ENCODE measurements at places on chromosomes 1 and 21.

DNA sequence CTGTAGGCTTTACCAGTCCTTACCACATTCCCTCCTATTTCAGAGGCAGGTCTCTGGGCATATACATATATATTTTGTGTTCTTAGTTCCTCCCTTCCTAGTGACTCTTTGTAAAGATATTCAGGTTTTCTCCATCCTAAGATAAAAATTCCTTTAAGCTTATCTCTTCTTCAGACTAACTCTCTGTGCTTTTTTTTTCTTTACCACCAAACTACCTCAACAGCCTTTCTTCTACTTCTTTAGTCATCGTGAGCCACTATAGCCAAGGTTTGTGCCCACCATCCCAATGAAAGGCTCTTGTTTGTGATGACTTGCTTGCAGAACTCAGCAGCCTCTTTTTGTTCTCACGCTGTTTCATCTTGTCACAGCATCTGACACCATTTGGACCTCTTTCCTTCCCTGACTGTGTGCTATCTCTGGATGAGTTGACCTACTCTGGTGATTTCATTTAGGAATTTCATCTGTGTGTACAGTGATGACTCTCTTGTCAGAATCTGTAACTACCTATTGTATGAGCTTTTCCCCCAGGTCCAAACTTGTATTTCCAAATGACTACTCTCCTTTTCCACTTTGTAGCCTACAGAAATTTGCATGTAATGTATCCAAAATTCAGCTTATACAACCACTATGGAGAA is 59.0 kb upstream of the MACF1 start:
- DNase-seq: no peak

- DNase-seq: no peak
Measured at GRCh38 chr1:5819391-5820025, 172.7 kb downstream of the NPHP4 start.

- peak; percentile 4 for DNase-seq
Measured at GRCh38 chr1:185595835-185596667, 138.1 kb upstream of the HMCN1 start.

- no peak for DNase-seq
Measured at GRCh38 chr1:14842361-14842760, 243.9 kb downstream of the KAZN start.

GRCh38 chr1:192756847-192757246 is 52.0 kb upstream of the RGS2 start:
- DNase-seq: no peak

DNA sequence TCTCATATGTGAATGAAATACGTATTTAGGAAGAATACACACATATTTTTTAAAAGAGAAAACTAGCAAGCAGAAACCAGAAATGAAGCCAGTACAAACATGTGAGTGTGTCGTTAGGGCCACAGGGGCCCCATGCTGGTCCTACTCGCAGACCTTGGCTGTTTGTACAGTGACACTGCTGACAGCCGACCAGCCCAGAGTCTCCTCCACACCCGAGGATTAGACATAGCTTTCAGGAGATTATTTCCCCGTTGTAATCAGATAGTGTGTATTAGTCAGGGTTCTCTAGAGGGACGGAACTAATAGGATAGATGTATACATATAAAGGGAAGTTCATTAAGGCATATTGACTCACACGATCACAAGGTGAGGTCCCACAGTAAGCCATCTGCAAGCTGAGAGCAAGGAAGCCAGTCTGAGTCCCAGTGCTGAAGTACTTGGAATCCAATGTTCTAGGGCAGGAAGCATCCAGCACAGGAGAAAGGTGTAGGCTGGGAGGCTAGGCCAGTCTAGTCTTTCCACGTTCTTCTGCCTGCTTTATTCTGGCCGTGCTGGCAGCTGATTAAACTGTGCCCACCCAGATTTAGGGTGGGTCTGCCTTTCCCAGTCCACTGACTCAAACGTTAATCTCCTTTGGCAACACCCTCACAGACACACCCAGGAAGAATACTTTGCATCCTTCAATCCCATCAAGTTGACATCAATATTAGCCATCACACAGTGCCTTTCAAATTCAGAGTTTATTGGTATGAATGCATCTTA is 51.2 kb downstream of the DIP2A start:
- DNase-seq: no peak

- no peak for DNase-seq
Measured at GRCh38 chr1:234197839-234198238, 175.4 kb upstream of the COA6 start.

- no peak for DNase-seq
Measured at GRCh38 chr1:221678014-221678413, 63.9 kb downstream of the DUSP10 start.

GRCh38 chr1:58155418-58156123 is 391.0 kb downstream of the OMA1 start:
- DNase-seq: no peak
